ENCODE measurements at places on chromosomes 3 and 15.

DNA sequence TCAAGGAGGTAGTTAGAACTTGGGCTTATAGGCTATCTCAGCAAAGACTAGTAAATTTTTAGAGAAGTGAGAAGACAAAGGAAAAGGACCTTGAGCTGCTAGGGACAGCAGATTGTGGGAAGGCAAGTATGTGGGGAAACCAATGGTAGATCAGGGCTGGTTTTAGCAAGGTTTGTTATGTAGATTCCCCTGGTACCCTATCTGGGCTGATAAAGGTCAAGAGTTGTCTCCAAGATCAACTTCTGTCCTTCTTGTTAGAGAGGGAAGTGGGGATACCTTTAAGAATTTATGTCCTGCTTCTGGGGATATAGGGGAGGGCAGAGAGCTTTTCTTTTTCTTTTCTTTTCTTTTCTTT lies 28.9 kb downstream of the KAT2B start:
- DNase-seq = no peak

- no peak for DNase-seq
Measured at GRCh38 chr15:63755162-63755561, 78.6 kb downstream of the HERC1 start.

GRCh38 chr3:52310861-52311575 lies 5.1 kb upstream of the DNAH1 start:
- DNase-seq = no peak

- DNase-seq = no peak
Measured at GRCh38 chr3:1462856-1463450, 370.1 kb downstream of the CNTN6 start.

DNA sequence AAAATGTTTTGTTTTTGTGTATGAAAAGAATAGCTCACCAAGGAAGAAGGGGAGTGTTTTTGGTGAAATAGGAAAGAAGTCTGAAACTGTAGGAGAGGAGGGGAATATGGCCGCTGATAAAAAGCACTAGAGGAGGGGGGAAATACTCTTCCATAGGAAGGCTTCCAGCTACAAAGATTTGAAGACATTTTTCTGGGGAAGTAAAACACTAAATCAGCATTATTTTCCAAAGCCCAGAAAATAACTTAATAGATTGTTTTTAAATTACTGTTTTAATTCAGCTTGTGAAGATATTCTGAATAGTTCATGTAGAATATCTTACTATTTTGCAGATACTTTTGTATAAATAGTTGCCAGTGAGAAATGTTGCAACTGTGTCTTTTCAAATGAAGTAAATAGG lies 54.9 kb downstream of the CALML4 start:
- no peak for DNase-seq

- DNase-seq = no peak
Measured at GRCh38 chr15:101407439-101407838, 82.1 kb downstream of the PCSK6 start.

DNA sequence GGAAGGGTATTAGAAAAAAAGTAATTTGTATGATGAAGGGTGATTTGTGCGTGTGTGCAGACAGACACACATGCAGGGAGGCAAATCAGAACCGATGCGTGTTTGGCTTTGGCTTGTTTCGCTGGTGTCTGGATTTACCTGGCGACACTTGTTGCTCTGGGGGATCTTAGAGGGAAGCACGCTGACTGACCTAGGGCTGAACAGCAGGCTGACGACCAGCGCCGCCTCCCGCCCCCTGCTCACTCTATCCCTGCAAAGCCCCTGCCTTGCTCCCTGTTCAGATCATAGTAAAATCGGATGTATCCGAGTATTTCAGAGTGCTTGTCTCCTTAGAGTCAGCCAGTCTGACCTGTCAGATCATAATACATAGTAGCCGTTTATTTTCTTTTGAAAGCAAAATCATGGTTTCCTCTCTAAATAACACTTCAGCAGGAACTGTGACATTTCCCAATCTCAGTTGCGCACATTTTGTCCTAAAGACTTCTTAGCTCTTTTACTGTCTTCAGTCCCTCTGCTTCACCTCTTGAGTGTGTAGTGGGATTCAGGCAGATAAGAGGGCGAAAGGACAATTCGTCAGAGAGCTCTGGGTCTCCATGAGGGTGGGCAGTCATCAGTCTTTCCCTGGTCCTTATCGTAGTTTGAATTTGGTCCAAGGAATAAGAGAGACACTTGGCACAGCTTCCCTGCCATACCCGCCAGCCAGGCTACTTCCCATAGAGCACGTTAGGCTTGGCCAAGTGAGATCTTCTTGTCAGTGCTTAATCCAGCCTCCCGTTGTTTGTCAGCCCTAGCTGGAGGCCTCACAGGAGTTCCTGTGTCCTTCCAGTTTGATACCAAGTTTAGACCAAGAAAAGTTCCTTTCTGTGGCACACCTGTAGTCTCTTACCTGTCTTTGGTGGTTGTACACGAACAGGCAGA lies 97.4 kb downstream of the PGPEP1L start:
- DNase-seq = no peak

Data from stimulated activated CD4-positive, alpha-beta T cell treated with anti-CD3 and anti-CD28 coated beads, TNF-alpha, amount 100 ng/mL, for 24 hours (primary cell).